ENCODE measurements at places on chromosomes 2 and 18.

DNA sequence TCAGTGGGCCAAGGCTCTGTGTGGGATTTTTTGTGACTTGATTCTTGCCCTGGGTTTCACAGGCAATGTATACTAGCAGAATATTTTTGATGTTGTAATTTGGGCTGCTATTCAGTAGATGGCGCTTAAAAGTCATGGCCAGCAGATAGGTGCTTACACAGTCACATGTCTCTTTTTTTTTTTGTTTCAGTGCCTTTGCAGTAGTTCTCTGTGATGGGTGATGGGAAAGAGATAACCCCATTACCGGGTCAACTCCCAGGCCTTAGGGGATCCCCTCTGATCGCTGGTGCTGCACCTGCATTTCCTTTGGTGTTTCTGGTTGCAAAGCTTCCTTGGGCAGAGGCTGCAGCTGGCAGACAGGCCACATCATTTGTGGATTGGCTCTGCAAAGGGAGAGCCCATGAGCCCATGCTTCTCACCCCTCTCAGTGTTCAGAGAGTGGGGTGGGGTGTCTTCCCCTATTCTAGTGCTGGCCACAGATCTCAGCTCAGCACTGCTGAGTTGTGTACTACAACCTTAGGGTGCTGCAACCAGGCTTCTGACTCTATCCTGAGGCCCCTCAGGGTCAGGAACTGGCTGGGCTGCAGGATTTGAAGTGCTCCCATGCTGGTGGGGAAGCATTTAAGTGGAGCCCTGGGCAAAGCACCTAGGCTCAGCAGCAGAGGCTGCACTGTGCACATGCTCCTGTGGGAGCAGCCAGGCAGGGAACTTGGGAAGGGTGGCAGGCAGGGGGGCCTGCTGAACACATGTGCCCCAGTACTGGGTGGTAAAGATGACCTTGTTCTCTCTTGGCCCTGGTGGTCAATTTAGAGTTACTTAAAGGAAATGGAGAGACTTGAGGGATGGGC is 219.8 kb upstream of the SPHKAP start:
- no peak for DNase-seq

DNA sequence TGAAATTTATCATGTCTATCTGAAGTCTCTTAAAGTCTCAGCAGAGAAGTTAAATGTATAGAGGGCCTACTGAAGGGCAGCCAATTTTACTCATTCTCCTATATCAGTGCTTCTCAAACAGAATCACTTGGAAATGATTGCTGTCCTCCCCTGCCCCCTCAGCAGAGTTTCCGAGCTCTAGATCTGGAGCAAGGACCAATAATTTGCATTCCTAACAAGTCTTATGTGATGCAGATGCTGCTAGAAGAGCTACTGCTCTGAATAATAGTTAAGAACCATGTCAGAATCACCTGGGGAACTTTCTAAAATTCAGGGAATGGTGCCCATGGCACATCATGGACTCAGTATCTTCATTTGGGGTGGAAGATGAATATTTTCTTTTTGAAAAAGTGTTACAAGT is 105.6 kb upstream of the EPHA4 start:
- DNase-seq: no peak

- DNase-seq: no peak
These were observed 36.2 kb downstream of the FTCDNL1 start for GRCh38 chr2:199814817-199815211.

DNA sequence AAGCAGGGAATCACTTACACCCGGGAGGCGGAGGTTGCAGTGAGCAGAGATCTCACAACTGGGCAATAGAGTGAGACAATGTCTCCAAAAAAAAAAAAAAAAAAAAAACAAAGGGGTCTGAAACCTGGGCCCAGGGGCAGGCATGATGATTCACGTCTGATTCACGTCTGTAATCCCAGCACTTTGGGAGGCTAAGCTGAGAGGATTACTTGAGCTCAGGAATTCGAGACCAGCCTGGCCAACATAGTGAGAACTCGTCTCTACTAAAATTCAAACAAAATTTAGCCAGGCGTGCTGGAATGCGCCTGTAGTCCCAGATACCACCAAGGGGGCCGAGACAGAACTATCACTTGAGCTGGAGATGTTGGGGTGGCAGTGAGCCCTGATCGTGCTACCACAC is 30.3 kb downstream of the TEX44 start:
- DNase-seq: no peak

- DNase-seq: no peak
These were observed 160.8 kb downstream of the KLHL29 start for GRCh38 chr2:23545811-23546210.

GRCh38 chr2:161039071-161039470 is 121.2 kb upstream of the TANK start:
- no peak for DNase-seq

GRCh38 chr2:71353248-71353647 is 21.7 kb downstream of the ZNF638 start:
- DNase-seq: no peak

DNA sequence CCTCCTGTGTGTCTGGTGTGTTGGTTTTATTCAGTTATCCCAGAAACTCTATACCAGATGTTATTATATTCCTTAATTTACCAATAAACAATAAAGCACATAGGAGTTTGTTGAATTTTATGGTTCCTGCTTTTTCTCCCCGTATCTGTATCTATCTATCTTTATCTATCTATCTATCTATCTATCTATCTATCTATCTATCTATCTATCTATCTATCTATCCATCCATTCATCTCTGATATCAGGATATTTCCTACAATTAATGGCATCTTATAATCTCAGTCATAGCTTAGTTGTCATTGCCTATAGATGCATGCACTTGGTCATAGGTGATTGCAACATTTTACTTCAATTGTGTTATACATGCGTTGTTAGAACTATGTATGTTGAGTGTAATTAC is 500.2 kb upstream of the ZEB2 start:
- no peak for DNase-seq

GRCh38 chr18:4438938-4439337 is 16.2 kb downstream of the DLGAP1 start:
- no peak for DNase-seq

DNA sequence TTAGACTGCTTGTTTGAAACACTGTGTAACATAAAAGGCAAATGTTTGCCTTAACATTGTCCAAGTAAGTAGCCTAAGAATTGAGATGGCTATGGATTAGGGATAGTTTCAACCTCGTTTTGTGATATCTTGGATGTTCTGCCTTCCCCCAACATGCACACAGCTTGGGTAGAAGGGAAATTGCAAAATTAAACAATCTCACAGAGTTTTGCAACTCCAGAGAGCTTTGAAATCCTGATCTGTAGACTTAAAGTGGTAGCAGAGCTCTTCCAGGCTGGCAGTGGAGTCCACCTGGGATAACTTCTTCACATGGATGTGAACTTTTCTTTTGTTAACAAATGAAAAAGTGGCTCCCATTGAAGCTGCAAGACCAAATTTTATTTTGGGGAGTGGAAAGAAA is 59.6 kb downstream of the CHRNA1 start:
- DNase-seq: no peak

DNA sequence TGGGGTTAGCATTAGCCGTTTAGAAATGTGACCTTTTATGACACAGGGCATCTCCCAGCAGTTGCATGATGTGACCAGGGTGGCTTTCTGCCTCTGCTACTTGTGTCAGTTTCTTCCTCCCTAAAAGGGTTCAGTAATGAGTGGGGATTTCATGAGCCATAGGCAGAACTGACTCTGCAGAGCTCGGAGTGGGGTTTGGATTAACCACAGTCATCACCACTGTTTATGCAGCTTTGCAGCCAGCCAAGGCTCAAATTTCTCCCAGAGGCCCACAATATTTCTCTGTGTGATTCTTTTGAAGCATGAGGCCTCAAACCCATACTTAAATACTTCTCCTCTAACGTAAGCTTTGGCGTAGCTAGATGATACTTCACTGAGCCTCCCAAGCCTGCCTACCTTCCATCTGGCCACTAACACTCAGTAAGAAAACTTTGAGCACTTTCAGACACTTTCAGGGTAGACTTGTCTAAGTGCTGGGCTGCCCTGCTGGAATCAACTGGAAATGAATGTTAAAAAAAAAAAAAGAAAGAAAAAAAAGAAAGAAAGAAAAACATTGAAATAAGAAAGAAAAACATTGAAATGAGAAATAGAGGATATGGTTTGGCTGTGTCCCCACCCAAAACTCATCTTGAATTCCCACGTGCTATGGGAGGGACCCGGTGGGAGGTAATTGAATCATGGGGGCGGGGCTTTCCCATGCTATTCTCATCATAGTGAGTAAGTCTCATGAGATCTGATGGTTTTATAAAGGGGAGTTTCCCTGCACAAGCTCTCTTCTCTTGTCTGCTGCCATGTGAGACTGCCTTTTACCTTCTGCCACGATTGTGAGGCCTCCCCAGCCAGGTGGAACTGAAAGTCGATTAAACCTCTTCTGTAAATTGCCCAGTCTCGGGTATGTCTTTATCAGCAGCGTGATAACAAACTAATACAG is 11.5 kb upstream of the LAPTM4A start:
- DNase-seq: no peak

- no peak for DNase-seq
These were observed 53.6 kb downstream of the MTHFD2 start for GRCh38 chr2:74252036-74252435.

DNA sequence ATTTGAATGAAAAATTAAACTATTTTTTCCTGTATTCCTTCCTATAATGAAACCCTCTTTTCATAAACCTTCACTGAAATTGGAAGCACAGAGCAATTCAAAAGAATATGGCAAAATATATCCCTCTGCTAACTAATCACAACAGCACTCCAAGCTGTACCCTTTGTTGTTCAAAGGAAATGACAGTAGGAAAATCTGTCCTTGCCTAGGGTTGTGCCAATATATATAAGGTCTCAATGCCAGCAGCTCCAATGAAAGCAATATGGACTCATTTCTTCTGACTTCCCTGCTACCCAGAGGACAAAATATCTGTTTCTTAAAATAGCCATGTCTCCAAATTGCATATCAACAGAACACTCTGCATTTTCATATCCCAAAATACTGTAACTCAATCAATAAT is 373.9 kb upstream of the MC4R start:
- no peak for DNase-seq

- DNase-seq: no peak
These were observed 19.8 kb downstream of the EVX2 start for GRCh38 chr2:176063958-176064357.

DNA sequence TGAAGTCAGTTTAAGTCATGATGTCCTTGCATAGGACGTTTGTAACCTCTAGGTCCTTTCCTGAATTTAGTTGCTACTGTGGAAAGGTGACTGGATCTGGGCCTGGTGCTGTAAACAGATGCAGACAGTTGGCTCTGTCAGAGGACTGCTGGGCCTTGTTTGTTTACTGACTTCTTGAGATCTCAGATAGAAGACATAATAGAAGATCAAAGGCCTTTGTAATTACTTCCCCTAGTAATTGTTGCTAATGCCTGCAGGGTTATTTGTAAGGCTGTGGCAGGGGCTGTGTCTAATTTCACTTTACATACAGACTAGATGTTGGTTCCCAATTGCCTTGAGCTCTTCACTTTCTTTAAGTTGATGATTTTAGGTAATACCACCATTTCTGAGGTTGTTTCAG is 42.5 kb downstream of the LYPD6B start:
- DNase-seq: no peak

GRCh38 chr2:9673914-9674481 is 43.2 kb upstream of the YWHAQ start:
- no peak for DNase-seq

DNA sequence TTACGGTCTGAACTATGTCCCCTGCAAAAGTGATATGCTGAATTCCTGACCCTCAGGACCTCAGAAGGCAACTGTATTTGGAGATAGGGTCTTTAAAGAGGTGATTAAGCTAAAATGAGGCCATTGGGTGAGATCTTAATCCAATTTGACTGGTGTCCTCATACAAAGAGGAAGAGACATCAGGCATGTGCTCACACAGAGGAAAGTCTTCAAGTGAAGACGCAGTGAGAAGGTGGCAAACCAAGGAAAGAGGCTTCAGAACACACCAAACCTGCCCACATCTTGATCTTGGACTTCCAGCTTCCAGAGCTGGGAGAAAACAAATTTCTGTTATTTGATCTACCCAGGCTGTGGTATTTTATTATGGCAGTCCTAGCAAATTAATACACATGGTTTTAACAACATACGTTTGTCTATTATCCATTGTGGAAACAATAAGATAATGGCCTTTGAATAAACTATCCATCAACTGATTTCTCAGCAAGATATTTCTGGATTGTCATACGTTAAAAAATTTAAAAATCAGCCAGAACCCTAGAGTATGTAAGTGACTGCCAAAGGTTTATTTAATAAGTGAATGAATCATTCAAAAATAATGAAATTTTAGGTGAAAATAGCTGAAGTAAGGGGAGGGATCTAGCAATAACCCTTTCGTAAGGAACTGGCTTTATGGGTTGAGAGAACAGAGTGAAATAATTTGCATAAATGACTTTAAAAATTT is 6.5 kb downstream of the WIPF1 start:
- DNase-seq: no peak

- no peak for DNase-seq
These were observed 23.9 kb downstream of the SPTBN1 start for GRCh38 chr2:54480025-54480424.

GRCh38 chr2:22011048-22011447 is 887.3 kb downstream of the TDRD15 start:
- DNase-seq: no peak

- DNase-seq: no peak
These were observed 21.0 kb downstream of the SLC20A1 start for GRCh38 chr2:112666761-112667122.

GRCh38 chr2:71611781-71612527 is 158.6 kb downstream of the DYSF start:
- no peak for DNase-seq

- no peak for DNase-seq
These were observed 12.9 kb downstream of the TMEM185B start for GRCh38 chr2:120210270-120210693.

GRCh38 chr2:32884346-32884745 is 62.4 kb upstream of the LTBP1 start:
- no peak for DNase-seq

DNA sequence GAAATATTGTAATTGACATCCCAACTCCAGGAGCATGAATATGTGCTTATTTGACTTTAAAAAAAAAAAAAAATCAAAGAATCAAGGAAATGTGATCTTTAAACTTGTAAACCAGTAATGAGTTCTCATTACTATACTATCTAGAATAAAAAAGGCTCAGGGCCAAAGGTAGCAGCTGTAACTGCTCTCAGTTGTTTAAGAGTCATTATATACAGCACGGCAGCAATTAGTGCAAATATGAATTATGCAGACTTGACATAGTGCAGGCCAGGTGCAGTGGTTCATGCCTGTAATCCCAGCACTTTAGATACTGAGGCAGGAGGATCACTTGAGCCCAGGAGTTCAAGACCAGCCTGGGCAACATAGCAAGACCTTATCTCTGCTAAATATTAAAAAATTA is 125.7 kb upstream of the TTC39C start:
- DNase-seq: no peak

DNA sequence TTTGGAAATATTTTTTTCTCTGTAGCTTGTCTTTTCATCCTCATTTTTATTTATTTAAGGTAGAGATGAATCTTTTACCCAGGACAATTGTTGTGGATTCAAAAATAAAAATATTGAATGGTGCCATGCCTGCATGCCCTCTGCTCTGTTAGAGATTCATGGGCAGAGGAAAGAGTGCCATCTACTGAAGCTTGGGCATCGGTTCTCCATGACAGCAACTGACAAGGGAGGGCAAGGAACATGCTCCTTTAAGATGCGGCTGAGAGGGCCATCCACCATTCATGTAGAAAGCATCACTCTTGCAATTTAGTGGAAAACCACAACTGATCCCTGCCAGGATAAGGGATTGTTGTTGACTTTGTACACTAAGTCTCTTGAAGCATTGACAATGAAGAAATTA is 79.9 kb downstream of the PARD3B start:
- DNase-seq: no peak

Measured in stimulated activated CD4-positive, alpha-beta T cell treated with anti-CD3 and anti-CD28 coated beads, Interleukin-2, amount 100 ng/mL, for 48 hours (primary cell).